ENCODE measurements at places on chromosomes 4 and X. TPM values are rescaled to one million over a fixed set of nuclear protein-coding genes. Genes with fewer than 3 reads are reported as not detected.

The CYLC1 gene
- not detected for total RNA-seq

The ADAM29 gene
- total RNA-seq, result not detected

The ENAM gene
- total RNA-seq, result not detected

The RCHY1 gene
- total RNA-seq, result 35.7 TPM

The PAGE4 gene
- total RNA-seq, result not detected

The ZNF81 gene
- 6.4 TPM for total RNA-seq

The PABPC1L2A gene
- total RNA-seq, result not detected

The PDGFRA gene
- 0.45 TPM for total RNA-seq

The SSX1 gene
- total RNA-seq, result not detected

The HS6ST2 gene
- 0.38 TPM for total RNA-seq

The COQ2 gene
- 20.7 TPM for total RNA-seq

The USP17L27 gene
- total RNA-seq, result not detected

The CCSER1 gene
- 0.73 TPM for total RNA-seq

The VCX3A gene
- not detected for total RNA-seq

The MED12 gene
- total RNA-seq, result 56.5 TPM

The F9 gene
- not detected for total RNA-seq

The ZXDA gene
- 3.8 TPM for total RNA-seq

The NPY5R gene
- total RNA-seq, result not detected

The NEUROG2 gene
- not detected for total RNA-seq

The TCEANC gene
- total RNA-seq, result 4.3 TPM

The ZIC3 gene
- not detected for total RNA-seq

The MTNR1A gene
- total RNA-seq, result not detected

The LRAT gene
- not detected for total RNA-seq

The AMER1 gene
- 2.9 TPM for total RNA-seq

The FOXO4 gene
- 20.4 TPM for total RNA-seq

The FHIP1A gene
- total RNA-seq, result 0.05 TPM

The CPLX1 gene
- total RNA-seq, result 3.0 TPM

The SPANXC gene
- total RNA-seq, result not detected

The KLHL34 gene
- 0.58 TPM for total RNA-seq

The RAB39B gene
- 14.7 TPM for total RNA-seq

The DKK2 gene
- total RNA-seq, result not detected

The AMBN gene
- total RNA-seq, result not detected

The TMEM47 gene
- not detected for total RNA-seq

The ARMCX1 gene
- 0.33 TPM for total RNA-seq

The GATA1 gene
- total RNA-seq, result not detected

The PIM2 gene
- 359 TPM for total RNA-seq

The POF1B gene
- total RNA-seq, result 0.33 TPM

The ZFYVE28 gene
- 40.1 TPM for total RNA-seq

The BEX1 gene
- not detected for total RNA-seq

The AGA gene
- total RNA-seq, result 21.5 TPM

The PCSK1N gene
- 1.4 TPM for total RNA-seq

The INTS6L gene
- total RNA-seq, result 25.0 TPM

The ENPP6 gene
- 3.0 TPM for total RNA-seq

The SHROOM2 gene
- not detected for total RNA-seq

The GAGE2A gene
- total RNA-seq, result not detected

The GDPD2 gene
- total RNA-seq, result 0.23 TPM

The RBM41 gene
- total RNA-seq, result 15.7 TPM

The CSAG2 gene
- 1.3 TPM for total RNA-seq

The IL13RA1 gene
- not detected for total RNA-seq

The FAM53A gene
- 0.91 TPM for total RNA-seq

The CCNQ gene
- total RNA-seq, result 21.8 TPM
